ENCODE measurements at places on chromosomes 4 and X. TPM values are rescaled to one million over a fixed set of nuclear protein-coding genes. Genes with fewer than 3 reads are reported as not detected.

Gene ZAR1
- not detected for total RNA-seq

Gene GPR173
- 0.05 TPM for total RNA-seq

Gene UGT2B7
- not detected for total RNA-seq

GRCh38 chr4:23034731-23035130, 342.0 kb downstream of the GBA3 start:
- no peak for DNase-seq

DNA sequence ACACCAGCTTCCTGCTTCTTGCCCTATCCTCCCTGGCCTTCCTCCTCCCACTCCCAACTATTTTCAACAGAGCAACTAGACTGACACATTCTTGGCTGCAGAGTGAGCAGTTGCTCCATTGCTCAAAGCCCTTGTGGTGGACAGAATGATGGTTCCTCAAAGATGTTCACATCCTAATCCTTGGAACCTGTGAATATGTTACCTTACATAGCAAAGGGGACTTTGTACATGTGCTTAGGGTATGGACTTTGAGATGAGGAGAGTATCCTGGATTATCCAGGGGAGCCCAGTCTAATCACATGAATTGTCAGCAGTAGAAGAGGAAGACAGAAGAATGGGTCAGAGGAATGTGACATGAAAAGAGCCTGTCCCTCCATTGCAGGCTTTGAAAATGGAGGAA, 24.9 kb upstream of the HOPX start:
- DNase-seq = no peak

DNA sequence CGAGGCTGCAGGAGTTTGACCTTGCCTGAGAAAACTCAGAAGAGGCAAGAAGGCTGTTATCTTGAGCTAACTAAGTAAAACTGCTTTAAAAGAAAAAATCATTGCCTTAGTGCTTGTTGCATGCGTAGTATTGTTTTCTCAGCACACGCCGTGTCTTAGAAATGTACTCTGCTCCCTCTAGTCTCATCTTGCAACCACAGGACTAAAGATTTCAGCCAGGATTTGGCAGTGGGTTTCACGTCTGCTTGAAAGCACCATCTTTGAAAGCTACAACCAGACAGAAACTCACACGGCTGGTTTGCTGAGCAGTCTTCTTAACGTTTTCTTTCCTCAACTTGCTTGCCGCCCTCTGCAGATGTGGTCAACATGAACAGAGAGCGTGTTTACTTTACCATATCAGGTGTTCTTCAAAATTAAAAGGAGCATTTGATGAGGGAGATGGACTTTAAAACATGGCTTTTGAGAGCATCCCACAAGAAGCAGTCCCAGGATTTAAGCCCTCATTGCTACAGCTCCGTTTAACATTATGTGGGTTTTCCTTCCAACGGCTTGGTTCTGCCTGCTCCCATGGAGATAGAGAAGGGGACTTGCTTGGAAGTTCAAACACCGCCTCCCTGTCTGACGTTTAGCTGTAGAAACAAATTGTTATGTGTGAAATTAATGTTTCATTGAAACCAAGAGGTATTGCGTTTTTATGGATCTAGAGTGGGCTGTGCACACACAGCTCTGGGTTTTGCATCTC, 3.4 kb downstream of the SORCS2 start:
- DNase-seq = no peak

GRCh38 chrX:13076176-13076961, 31.9 kb upstream of the FAM9C start:
- no peak for DNase-seq

Measured in CD8-positive, alpha-beta T cell (primary cell).